ENCODE measurements at places on chromosomes 2 and 18.
A peak's percentile ranks its signal among the peaks of the same experiment; 100 is the strongest.

GRCh38 chr2:85844486-85844885 is 44.3 kb downstream of the ST3GAL5 start:
- DNase-seq = no peak

- DNase-seq = peak; percentile 57
Measured at GRCh38 chr2:157443795-157444640, at the start of gene CYTIP. Gene CYTIP (minus strand): TSS chr2:157444089. CDS start chr2:157444020, 69 bp downstream.

DNA sequence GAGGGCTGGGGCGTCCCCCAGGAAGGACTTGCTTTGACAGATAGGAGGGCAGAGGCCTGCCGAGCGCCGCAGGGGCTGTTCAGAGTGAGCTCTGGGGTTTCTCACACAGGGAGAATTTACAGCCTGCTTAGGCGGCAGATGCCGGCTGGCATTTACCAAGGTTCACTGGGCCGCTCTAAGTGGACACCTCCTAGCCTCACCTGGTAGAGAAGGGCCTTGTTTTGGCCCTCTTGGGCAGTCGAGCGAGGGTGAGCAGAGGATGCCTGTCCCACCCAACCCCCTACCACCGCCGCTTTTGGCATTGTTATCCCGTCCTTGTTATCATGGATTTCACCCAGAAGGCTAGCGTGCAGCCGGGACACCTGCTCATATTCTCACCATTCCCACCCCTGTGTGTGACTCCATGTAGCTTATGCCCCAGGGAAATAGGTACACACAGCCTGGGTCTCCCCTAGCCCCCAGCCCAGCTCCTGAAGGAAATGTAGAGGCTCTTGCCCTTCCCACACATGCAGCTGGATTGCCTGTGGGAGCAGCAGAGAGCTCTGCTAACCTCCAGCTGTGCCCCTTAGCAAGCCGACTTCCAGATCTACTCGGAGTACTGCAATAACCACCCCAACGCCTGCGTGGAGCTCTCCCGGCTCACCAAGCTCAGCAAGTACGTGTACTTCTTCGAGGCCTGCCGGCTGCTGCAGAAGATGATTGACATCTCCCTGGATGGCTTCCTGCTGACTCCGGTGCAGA is 52.4 kb downstream of the FAM168B start:
- DNase-seq = no peak

- no peak for DNase-seq
Measured at GRCh38 chr18:74905247-74905646, 303.7 kb downstream of the PTGR3 start.

DNA sequence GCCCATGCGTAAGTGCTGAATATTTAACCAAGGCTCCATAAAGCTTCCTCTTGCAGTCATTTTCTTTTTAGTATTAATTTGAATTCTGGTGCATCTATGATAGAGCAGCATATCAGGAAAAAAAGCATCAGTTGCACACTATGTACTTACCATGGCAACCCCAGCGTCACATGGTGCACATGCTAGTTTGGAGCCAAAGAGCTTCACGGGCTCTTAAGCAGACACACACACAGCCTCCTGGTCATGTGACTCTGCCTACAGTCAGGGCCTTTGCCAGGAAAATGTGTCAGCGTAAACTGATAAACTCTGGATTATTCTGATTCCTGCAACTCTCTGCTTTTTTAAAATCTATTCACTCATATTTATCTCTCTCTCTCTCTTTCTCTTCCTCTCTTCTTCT is 30.2 kb downstream of the NYAP2 start:
- DNase-seq = no peak

- DNase-seq = no peak
Measured at GRCh38 chr2:207499114-207499513, 30.6 kb upstream of the CREB1 start.

- DNase-seq = peak; percentile 10
Measured at GRCh38 chr2:136310797-136311603, 193.1 kb upstream of the CXCR4 start.

- DNase-seq = no peak
Measured at GRCh38 chr2:238882082-238882755, 34.3 kb downstream of the TWIST2 start.

DNA sequence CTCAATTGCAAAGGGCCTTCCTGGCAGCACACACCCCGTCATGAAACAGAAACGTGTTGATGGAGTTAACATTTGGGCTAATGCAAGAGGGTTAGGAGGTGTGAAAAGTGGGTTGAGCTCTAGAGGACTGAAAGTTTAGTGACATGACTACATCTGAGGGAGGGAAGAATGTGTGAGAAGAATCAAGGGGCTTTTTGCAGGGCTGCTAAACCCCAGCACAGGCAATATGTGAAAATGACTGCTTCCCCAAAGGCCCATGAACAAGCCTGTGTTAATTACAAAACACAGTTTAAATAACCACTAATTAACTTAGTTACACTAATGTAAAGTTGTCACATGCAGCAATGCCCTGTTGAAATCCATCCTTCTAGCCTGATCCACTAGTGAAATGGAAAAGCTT is 63.4 kb upstream of the PEX13 start:
- DNase-seq = no peak

- no peak for DNase-seq
Measured at GRCh38 chr2:99085421-99085820, 56.1 kb upstream of the C2orf15 start.

GRCh38 chr2:156756516-156756915 is 320.3 kb downstream of the GPD2 start:
- DNase-seq = no peak

DNA sequence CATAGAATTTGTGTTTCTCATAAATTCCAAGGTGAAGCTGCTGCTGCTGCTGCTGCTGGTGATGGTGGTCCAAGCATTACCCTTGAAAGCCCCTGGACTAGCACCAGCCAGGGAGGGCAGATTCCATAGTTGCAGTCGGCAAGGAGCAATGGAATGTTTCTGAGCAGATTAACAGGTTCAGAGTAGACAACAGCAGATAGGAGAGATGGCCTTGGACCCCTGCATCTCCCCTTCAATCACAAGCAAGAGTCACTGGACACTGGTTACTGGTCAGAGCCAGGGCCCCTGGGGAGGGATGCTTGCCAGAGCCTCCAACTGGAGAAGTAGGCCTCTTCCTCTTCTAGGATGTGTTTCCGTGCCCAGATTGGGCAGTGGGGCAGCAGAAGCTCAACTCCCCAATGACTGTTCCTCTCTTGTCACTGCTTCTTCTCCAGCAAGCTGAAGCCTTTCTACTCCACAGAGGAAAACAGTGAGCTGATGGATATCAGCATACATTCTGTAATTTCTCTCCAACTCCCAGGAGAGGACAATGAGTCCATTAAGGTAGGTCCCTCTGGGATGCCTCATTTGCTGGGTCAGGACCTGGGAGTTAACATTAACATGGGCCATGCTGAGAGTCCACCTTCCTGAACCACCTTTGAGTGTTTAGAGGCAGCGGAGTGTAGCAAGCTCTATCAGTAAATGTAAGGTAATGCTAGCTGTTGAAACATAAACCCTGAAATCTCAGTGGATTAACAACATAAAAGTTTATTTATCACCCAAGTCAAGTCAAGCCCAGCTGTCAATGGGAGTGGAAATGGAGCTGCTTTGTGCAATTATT is 35.3 kb downstream of the MROH2A start:
- no peak for DNase-seq

DNA sequence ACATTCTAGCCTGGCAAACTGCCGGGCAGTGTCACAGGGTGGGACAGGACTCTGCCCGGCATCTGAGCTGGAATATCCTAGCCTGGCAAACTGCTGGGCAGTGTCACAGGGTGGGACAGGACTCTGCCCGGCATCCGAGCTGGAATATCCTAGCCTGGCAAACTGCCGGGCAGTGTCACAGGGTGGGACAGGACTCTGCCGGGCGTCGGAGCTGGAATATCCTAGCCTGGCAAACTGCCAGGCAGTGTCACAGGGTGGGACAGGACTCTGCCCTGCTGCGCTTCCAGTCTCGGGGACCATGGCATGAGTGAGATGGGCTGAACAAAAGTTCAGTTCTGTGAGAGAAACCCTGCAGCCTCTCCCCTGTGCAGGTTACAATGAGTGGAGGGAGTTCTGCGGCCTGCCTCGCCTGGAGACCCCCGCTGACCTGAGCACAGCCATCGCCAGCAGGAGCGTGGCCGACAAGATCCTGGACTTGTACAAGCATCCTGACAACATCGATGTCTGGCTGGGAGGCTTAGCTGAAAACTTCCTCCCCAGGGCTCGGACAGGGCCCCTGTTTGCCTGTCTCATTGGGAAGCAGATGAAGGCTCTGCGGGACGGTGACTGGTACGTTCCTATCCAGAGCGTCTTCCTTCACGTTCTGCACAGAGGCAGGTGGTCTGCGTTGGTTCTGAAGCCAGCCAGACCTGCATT is 80.3 kb downstream of the TPO start:
- DNase-seq = no peak

DNA sequence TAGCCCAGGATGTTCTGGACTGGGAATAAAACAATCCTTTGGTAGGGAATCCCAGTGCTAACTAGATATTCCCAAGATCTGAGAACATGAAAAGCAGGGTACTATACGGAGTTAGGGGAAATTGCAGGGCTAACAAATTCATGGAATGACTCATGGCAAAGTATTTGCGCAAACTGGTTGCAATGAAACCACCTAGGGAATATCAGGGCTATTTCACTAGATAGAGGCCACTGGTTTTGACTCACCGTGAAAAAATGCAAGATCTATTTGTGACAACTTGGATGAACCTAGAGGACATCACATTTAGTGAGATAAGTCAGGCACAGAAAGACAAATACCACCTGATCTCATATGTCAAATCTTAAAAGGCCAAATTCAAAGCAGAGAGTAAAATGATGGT is 233.3 kb downstream of the MBD2 start:
- no peak for DNase-seq

DNA sequence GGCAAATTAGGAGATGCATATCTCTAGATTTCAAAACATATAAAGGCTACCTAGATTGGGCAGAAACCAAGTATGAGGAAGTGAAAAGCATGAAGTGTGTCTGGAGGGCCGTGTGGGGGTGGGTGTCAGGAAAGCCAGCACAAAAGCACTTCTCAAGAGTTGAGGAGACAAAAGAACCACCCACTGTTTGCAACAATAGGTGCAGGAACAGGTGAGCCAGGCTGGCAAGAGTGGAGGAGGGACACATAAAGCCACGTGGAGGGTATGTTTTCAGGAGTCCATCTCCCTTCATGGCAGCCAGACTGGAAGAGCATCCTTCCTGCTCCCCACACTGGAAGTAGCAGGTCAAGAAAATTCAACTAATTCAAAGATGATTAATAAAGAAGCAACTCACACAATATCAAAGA is 96.4 kb downstream of the CERS6 start:
- DNase-seq = no peak

DNA sequence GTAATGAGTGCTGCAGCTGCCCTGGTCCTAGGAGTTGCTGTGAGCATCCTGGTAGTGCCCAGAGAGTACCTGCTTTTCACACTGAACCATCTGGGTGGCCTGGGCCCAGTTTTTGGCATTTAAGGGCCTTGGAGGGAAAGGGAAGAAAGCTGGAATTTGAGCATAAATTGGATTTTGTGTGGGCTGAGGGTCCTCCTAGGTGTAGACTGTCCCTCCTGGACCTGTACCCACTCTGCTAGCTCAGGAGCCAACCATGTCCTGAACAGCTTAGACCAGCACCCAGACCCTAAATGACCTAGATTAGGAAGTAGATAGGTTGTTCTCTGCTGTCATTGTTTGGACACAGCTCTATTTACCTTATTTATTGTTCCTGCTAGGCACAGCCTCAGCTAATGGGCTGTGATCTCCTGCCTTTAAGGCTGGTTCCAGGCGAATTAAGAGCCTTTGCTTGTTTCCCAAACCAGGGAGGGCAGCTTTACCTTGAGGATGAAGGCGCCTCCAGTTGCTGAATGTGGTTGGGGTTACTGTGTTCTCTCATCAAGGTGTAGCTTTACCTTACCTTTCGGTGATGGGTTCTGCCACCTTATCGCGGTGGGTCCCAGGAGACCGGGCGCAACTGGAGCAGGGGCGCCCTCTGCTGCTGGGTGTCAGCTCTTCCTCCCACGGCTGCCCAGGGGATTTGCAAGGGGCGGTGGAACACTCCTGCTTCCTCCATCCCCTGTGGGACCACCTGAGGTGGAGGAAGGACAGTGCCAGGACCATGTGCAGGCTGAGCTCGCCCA is 34.4 kb downstream of the ITGA6 start:
- peak; percentile 79 for DNase-seq

DNA sequence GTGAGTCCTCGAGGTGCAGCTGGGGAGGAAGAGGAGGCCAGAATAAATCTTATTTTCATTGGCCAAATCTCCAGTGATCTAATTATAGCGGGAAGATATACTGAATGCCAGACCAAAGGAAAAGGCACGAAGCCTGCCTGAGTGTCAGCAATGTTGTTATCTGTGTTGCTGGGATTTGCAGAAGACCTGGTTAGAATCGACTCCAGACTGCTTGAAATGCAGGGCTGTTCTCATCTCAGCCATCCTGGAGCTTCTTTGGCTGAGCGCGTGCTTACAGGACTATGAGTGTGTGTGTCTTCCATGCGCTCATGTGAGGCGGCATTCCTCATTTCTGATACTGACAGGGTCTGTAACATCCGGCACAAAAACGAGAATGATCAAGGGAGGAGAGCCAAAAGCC is 81.2 kb downstream of the TSN start:
- no peak for DNase-seq

DNA sequence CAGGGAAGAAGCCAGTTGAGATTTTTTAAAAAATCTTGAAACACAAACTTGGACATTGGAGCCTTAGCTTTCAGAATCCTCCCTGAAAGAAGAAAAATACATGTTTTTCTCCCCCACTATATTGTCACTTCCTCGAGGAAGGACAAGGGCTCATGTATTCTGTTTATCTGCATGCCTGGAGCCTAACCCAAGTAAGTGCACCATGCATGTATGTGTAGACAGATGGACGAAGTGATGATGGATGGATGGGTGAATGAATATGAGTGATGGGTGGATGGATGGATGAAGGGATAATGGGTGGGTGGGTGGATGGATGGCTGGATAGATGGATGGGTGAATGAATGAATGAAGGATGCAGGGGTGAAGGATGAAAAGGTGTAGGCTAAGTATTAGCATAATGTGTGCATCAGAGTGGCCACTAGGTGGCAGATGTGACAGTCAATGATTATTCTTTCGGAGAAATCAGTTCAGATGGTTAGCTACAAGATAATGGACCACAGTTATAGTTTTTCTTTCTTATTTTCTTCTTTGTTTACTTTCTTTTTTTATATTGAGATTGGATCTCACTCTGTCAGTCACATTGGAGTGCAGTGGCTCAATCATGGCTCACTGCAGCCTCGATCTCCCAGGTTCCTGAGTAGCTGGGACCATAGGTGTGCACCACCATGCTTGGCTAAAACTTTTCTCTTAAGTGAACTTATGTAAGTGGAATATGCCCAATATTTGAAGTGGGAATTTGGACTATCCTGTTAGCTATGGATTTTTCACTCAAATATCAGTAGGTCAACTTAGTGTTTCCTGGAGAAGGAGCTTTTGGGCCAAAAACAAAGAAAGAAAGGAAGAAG is 18.5 kb upstream of the CCDC93 start:
- DNase-seq = peak; percentile 35
